ENCODE measurements at places on chromosomes 11 and 22.
A peak's percentile ranks its signal among the peaks of the same experiment; 100 is the strongest.

DNA sequence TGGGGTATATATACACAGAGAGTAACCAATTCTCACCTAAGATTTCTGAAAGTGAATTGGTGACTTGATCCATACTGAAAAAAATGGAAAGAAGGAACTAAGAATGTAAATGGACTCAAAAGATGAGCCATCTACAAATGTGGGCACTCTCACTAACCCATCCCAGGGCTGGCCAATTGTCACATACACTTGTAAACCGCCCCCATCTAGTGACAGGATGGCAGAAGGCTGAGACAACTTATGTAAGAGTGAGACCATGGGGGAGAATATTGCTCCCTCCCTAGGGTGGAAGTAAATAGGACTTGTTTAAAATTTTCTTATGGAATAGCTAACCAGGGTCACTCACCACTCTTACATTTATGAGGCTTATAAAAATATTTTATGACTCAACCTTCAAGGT lies 377.1 kb upstream of the ISX start:
- DNase-seq: no peak

GRCh38 chr11:32451808-32452207 lies 16.5 kb upstream of the WT1 start:
- DNase-seq: no peak

GRCh38 chr11:74325649-74326645 lies 14.5 kb upstream of the P4HA3 start:
- DNase-seq: peak; percentile 70

DNA sequence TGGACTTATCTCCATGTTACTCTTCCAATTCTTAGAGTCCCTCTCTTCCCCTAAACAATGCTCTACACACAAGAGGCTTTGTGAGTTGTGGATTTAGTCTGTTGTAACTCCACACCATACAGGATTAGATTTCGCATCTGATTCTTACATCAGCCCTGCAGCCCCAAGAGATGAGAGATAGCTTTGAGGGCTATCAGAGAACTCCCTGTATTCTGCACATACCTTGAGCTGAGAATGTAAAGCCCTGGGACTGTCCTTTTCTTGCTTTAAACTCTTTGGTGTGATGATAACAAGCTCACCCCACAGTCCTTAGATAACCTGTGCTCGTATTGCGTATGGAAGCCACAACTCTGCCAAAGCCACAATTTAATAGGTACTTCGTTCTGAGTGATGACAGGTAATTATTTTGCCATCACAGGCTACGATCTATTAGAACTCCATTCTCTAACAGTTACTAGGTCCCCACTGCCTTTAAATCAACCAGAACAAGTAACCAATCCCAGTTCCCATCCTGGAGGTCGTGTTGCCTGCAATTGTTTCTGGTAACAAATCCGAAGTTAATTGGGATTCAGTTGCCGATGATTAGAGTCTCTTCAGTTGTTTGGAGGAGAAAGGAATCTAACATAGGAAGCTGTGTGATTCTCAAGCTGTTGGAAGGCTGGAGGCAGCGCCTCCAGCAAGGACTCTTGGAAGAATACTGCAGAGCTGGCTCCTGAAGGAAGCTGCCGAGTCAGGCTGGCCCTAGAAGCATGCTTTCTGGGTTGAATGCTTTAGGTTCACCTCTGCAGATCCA lies 1.3 kb upstream of the PARVG start:
- DNase-seq: no peak

DNA sequence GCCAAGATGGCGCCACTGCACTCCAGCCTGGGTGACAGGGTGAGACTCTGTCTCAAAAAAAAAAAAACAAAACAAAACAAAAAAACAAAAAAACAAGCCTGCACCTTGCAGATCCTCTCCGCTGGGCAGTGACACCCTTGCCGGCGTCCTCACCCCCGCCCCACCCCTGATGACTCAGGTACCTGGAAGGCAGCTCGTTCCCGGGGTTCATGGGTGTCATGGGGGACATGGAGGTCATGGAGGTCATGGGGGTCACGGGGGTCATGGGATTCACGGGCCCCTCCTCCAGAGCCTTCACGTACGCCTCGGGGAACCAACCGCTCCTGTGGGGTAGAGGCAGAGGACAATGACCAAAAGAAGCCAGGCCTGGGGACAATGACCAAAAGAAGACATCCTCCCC lies 3.0 kb upstream of the SLC16A8 start:
- DNase-seq: no peak

GRCh38 chr22:44546686-44547310 lies 48.8 kb upstream of the RTL6 start:
- DNase-seq: no peak

- DNase-seq: no peak
Observed at GRCh38 chr11:72179804-72180396, 12.0 kb upstream of the FOLR1 start.

GRCh38 chr22:22671506-22671905 lies 27.1 kb downstream of the GGTLC2 start:
- no peak for DNase-seq

DNA sequence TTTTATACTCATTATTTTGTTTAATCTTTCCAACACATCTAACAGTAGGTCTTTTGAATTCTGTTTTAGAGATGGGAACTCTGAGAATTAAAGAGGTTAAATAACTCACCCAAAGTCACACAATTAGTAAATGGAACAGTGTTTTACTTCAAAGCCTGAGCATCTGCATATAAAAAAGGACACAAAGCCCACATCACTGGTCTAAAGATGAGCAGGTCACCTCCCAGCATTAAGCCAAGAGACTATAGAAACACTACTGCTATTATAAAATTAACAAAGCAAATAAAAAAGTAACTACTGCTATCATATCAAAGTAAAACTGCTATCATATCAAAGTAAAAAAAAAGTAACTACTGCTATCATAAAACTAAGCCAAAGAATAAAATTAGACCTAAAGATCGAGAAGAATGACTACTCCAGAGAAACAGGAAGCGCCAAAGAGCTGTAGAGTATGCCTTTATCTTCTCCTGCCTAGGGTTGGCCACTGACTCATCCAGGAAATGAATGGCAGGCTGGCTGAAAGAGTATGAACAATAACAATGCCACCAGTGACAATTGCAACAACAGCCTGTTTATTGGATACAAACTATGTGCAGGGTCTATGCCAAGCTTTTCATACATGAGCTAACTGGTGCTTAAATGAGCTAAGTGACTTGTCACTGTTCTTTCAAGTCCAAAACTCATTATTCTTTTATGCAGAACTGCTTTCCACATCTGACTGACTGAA lies 1153.0 kb upstream of the TENM4 start:
- no peak for DNase-seq

DNA sequence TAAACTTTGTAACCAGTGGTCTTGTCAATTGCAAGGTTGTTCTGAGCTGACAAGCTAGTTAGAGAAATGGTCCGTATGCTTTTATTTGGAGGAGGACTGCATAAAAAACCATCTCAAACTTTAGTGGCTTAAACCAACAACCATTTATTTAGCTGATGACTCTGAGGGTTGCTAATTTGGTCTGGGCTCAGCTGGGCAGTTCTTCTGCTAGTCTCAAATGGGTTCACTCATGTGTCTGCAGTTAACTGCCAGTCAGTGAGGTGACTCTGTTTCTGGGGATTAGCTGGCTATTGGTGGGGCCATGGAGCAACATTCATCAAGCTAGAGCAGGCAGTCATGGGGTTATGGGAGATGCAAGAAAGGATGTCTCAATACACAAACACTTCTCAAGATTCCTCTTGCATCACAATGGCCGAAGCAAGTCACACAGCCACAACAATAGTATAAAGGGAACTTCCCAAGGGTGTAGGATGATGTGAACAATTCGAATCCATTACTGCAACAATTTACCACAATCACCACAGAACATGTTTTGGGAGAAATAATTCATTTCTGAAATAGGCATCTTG lies 521.9 kb downstream of the INSC start:
- DNase-seq: no peak

GRCh38 chr11:9142732-9143131 lies 51.3 kb upstream of the SCUBE2 start:
- no peak for DNase-seq

GRCh38 chr11:31872076-31872443 lies 60.9 kb upstream of the PAX6 start:
- no peak for DNase-seq

DNA sequence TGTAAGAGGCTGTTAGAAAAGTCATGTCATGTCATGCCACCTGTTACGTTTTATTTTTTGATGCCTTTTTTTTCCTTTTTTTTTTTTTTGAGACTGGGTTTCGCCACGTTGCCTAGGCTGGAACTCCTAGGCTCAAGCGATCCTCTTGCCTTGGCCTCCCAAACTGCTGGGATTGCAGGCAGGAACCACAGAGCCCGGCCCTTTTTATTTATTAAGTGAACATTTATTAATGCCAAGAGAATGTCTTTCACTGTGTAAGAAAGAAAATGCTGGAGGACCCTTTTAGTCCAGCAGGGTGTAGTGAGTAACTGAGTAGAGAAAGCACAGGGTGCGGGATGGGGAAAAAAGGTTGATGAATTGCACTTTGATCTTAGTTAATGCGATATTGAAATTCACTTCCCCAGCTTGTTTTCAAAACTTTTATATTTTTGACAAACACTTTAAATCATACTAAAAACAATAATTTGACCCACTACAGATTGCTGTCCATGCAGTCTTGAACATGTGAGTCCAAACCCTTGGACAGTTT lies 2.3 kb upstream of the XBP1 start:
- no peak for DNase-seq

DNA sequence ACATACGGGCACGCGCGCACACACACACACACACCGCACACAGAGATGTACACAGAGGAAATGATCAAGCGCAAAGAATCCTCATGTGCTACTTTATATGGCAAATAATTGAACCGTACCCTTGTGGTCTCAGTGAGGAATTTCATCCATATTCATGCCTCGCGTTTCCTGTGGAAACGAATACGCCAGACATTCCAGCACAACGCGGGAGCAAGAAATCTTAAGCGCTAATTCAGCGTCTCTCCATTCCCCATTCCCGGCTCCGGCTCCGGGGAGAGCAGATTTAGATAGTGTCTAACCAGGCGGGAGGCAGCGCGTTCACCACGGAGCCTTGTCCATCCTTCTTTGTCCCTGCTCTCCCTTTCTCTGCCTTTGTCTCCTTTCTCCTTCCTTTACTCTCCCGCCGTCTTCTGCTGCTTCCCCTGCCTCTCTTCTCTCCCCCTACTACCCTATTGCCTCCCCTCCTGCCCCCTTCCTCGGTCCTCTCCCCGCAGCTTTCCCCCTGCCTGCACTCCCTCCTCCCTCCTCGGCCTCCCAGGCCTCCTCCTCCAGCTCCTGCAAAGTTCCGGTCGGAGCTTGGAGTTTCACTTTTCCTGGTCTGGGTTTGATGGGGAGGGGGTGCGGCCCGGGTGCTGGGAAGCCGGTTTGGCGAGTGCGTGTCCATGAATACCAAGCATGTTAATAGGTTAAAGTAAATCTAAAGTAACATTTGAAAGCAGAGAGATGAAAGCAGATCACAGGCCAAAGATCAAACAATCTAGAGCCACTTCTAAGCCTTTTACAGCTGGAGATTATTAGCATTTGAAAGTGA lies 579.3 kb downstream of the BUD13 start:
- peak; percentile 75 for DNase-seq

DNA sequence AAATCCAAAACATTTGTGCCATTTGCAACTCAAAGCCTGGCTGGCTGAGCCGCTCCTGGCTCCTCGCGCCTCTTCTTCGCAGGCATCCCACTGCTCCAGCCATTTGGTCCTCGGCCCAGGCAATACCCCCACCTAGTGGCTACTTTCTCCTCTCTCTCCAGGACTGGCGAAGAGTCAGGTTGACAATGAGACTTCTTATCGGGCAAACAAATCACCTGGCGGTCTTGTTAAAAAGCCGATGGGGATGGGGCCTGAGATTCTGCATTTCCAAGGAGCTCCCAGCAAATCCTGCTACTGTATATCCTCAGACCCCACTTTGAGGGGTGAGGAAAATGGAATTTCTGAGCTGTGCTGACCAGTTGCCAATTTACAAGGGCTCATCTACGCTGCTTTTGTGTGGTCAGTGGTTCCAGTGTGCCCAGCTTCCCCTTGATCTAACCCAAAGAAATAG lies 89.0 kb downstream of the ISX start:
- peak; percentile 6 for DNase-seq

- DNase-seq: no peak
Observed at GRCh38 chr11:111416231-111416960, 37.3 kb upstream of the POU2AF1 start.

GRCh38 chr11:80462211-80462610 lies 1021.4 kb upstream of the TENM4 start:
- DNase-seq: no peak

GRCh38 chr11:116170526-116171120 lies 602.2 kb downstream of the BUD13 start:
- no peak for DNase-seq

DNA sequence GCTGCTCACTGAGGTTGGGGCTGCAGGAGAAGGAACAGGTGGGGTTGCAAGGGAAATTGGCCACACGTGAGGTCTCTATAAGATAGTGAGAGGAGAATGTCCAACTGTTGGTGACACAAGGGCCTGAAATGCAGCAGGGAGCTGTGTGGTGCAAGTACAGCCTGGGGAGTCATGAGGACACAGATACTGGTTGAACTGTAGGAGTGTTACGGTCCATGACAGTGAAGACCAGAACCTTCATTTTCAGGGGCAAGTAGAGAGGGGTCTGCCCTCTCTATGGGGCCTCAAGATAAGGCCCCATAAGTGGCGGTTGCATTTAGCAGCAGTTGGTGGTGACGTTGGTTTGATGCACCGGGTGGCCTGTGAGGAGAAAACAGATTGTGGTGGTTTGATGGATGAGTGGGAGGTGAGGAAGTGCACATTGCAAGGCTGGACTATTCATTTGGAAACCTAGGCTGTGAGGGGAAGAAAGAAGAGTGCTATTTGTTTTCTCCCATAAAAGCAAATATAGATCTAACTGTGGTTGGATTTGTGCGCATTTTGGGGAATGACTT lies 39.4 kb downstream of the MICAL2 start:
- no peak for DNase-seq

- DNase-seq: no peak
Observed at GRCh38 chr22:36221799-36222751, 17.3 kb downstream of the APOL2 start.

DNA sequence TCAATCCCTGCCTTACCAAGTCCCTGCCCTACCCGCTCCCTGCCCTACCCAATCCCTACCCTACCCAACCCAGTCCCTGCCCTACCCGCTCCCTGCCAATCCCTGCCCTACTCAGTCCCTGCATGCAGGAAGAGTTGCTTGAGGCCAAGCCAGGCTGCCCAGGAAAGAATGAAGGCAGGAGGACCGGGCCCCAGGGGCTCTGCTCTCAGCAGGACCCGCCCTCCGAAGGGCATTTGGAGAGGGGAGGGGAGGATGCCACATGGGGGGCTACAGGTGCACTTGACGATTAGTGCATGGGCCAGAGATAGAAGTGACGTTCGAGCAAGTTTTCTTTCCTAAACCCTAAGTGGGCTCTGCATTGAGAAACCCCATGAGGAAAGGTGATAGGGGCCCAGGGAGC lies 581.2 kb downstream of the TBC1D22A start:
- DNase-seq: no peak

DNA sequence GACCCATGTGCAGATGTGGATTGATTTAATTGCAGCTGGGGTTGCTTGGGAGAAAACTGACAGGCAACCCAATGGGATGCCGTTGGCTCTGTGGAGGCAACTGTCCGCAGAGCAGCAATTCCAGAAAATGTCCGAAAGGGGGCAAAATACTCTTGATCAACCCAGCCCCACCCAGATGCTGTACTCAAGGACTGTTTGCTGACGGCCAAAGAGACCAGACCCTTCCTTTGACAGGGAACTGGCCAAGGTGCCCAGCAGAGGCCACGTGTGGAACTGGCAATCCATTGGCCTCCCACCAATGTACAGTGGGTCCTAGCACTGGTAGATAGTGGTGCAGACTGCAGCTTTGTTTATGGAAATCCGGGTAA lies 29.7 kb upstream of the KCNA4 start:
- DNase-seq: no peak

Measured in fibroblast of skin of left quadriceps (primary cell).